ENCODE measurements at places on chromosomes 5 and 9.

DNA sequence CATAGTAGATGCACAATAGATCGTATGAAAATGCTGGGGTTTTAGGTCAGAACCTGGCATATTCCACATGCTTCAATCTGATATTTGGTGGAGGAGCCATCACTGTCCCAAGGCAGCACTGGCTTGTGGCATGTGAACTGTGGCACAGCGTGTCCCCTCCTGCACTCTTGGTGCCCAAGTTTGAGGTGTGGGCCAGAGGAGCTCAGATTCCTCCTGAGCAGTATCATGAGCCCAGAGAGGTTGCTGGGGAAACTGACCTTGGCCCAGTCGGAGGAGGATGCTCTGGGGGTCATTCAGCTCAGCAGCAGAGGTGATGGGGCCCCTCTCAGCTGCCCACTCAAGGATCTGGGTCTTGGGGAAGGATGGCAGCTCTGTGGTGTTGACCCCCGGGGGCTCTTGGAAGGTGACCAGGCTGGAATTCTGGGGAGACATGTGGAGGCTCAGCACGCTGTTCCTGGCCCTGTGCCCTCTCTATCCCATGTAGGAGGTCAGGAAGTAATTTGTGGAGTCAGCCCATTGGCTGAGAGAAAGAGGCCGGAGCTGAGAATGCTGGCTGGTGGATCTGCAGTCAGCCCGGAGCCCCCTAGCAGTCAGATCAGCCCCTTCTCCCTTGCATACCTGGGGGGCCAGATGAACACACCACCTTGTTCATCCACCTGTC, 23.7 kb downstream of the FPGS start:
- DNase-seq = no peak

DNA sequence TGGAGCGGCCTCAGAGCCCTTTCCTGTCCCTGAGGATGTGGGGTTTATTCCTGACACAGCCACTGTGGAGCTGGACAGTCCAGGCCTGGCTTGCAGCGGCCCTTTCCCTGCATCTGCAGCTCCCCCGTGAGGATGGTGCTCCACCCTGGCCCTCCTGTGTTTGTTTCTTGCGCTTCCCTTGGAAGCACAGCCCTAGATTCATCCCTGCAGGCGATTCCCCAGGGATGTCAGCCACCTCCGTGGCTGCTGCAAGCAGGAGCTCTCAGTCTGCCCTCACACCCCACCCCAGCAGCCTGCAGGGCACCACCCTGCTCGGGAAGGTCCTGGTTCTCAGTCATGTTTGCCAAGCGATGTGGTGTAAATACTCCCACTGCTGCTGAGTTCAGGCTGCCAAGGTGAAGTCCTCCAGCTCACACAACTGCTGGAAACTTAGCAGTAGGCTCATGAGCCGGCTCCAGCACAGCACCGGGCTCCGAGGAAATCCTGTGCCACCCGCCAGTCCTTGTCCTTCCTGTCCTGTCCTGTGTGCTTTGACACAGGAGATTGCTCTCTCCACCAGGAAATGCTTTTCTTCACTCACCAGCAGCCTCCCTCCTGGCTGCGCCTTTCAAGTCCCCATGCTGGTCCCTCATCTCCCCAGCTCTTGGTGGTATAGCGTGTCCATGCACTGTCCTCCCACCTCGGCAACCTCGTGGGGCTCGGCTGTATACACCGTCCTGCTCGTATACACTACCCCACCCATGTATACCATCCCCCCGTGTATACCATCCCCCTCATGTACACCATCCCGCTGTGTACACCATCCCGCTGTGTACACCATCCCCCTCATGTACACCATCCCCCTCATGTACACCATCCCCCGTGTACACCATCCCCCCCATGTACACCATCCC, 16.2 kb downstream of the ROPN1L start:
- no peak for DNase-seq

DNA sequence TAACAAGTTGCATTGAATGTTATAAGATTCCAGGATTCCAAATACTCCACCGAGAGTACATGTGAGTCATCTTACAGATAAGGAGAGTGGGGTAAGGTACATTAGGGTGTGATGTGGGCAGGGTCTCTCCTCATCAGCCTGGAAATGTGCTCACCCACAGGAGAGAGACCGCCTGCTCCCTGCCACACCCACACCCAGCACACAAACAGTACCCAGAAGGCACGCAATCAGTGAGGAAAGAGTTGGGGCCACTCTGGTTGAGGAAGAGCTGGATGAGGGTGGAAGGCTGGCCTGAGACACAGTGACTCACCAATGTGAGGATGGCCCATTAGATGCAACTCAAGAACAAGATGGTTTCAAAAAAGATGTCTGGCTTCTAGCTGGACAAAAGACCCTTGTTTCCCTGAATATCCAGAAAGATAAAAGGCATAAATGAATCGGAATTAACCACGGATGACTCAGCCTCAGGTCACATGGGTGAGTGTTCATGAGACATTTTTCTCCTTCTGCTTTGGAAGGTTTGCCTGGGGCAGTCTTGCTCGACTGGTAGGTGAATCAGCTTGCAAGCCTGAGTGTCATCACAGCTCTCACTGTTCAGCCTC, 51.1 kb upstream of the LHFPL2 start:
- DNase-seq = peak; percentile 75

GRCh38 chr5:54022223-54022622, 288.1 kb downstream of the ARL15 start:
- DNase-seq = no peak

GRCh38 chr9:128142596-128142995, 6.7 kb upstream of the LCN2 start:
- no peak for DNase-seq

DNA sequence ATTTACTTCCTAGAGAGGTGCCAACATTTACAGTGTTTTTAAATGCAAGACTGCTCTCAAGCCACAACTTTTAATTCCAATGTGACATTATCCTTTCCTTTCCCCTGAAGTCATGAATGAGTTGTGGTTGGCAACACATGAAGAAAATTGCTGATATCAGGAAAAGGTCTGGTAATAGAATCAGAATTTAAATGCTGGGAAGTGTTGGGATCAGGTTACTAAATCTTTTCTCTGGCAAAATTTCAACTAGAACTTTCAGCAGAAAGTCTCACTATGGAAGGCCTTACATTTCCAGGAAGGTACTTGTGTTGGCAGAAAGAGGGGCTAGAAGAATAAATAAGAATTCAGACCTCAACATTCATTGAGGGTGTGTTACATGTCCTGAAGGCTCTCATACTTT, 10.6 kb upstream of the SLC44A1 start:
- no peak for DNase-seq

GRCh38 chr5:167029488-167029887, 1262.0 kb upstream of the WWC1 start:
- no peak for DNase-seq

- DNase-seq = no peak
These were observed 101.5 kb downstream of the LRRC70 start for GRCh38 chr5:62680121-62680520.

DNA sequence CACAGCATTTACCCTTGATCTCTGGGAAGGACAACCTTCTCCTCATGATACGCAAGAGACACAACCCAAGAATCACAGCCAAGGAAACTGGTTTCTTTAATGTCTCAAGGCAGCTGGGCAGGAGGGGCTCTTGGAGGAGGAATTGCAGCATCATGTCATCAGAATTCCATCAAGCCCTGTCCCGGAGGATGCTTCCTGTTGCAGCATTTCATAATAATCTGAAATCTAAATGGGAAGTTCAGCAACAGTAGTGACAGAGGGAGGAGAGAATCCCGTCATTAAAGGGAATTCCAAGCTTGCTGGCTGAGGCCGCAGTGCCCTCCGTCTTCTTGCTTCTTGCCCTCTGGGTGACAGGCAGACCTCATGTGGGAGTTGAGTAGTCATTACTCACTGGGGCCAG, 192.7 kb downstream of the TENT4A start:
- no peak for DNase-seq

GRCh38 chr5:145660897-145661640, 174.1 kb downstream of the PRELID2 start:
- no peak for DNase-seq

- no peak for DNase-seq
These were observed 173.3 kb downstream of the DENND1A start for GRCh38 chr9:123756484-123757106.

GRCh38 chr9:77667151-77667550, 19.0 kb upstream of the GNA14 start:
- no peak for DNase-seq

- DNase-seq = no peak
These were observed 79.3 kb upstream of the SH3PXD2B start for GRCh38 chr5:172533399-172534228.

- no peak for DNase-seq
These were observed 26.2 kb downstream of the GNAQ start for GRCh38 chr9:78005231-78006002.
